Psoas muscle (tissue), 8 donors: ENCODE measurements at places on chromosomes 16 and 17. TPM values are rescaled to one million over a fixed set of nuclear protein-coding genes. Genes with fewer than 3 reads are reported as not detected.

TNRC6A gene
- polyA plus RNA-seq = 20.9 TPM

DNA sequence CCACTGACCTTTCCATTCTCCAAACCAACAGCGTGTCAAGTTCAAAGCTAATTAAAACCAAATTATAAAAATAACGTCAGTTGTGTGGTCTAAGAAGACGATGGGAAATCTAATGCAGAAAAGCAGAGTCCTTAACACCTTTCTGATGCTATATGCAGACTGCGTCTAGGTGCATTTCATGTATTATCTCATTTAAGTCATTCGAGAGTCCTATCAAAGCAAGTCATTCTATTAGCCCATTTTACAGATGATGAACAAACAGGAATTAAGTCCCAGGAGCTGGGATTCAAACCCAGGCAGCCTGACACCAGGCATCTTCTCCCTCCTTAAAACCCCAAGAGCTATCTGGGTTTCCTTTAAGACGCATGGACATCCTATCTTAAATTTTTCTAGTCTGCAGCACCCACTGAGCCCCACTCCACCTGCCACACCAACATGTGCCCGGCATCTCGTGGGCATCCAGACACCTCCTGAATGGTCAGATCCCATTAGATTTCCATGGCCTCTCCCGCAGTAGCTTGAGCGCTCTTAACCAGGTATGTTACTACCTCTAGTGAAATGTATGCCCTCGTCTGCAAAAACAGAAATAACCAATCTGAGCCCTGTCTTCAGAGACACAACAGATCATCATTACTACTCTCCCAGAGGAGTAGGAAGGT, 115.1 kb downstream of the ZFHX3 start:
- no peak for DNase-seq

DNA sequence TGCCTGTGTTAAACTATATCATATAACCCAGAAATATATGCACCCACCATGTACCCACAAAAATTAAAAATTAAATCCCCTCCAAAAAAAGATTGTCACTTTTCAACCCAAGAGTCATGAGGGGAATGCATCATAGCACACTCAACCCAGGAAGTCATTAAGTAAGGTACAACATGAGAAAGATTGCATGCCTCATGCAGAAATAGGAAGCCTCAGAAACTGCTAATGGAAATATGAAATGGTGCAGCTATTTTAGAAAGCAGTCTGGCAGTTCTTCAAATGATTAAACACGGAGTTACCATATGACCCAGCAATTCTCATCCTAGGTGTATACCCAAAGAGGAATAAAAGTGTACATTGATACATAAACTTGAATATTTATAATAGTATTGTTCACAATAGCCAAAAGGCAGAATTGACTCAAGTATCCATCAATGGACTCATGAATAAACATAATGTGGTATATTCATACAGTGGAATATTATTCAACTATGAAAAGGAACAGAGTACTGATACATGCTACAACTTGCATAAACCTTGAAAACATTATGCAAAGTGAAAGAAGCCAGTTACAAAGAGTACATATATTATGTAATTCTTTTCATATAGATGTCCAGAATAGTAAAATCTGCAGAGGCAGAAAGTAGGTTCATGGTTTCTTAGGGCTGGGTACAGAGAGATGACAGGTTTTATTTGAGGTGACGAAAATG, 70.4 kb downstream of the TMEM100 start:
- no peak for DNase-seq

GRCh38 chr17:43367737-43368242, 31.0 kb upstream of the ARL4D start:
- no peak for DNase-seq

TBC1D3H gene
- not detected for polyA plus RNA-seq

- no peak for DNase-seq
These were observed 217.8 kb downstream of the ZFHX3 start for GRCh38 chr16:72829846-72830775.

- DNase-seq = no peak
These were observed 4.1 kb upstream of the YPEL2 start for GRCh38 chr17:59327121-59327980.

GRCh38 chr16:75288596-75289120, 37.2 kb upstream of the BCAR1 start:
- DNase-seq = no peak

APOBR gene
- 0.14 TPM for polyA plus RNA-seq

- DNase-seq = no peak
These were observed 1.5 kb downstream of the N4BP1 start for GRCh38 chr16:48608452-48608851.
